Epithelial cell of umbilical artery (primary cell): ENCODE measurements at places on chromosomes 2 and 18. TPM values are rescaled to one million over a fixed set of nuclear protein-coding genes. Genes with fewer than 3 reads are reported as not detected.

Gene FLACC1
- total RNA-seq = under 0.01 and 0.61 TPM in 2 replicates

Gene DLX1
- total RNA-seq = 0.32 TPM in 1 of 2 replicates, not detected in the other

Gene EGR4
- total RNA-seq = not detected in 2 replicates

Gene ERFE
- 0.30 and 0.32 TPM in 2 replicates for total RNA-seq

Gene NLRC4
- total RNA-seq = not detected in 2 replicates

Gene ACTG2
- 0.32 and 0.91 TPM in 2 replicates for total RNA-seq

Gene FSHR
- not detected in 2 replicates for total RNA-seq

Gene GAL3ST2
- total RNA-seq = not detected in 2 replicates

Gene SP140
- not detected in 2 replicates for total RNA-seq

Gene IGFBP2
- 151 and 164 TPM in 2 replicates for total RNA-seq

Gene PLB1
- 0.30 and 0.65 TPM in 2 replicates for total RNA-seq

Gene IL1R2
- 0.46 TPM in 1 of 2 replicates, not detected in the other for total RNA-seq

Gene AGAP1
- total RNA-seq = 4.7 and 4.9 TPM in 2 replicates
